Ovary (tissue), 10 donors: ENCODE measurements at places on chromosomes 12 and 14. TPM values are rescaled to one million over a fixed set of nuclear protein-coding genes. Genes with fewer than 3 reads are reported as not detected.

Gene PTPRB
- total RNA-seq, result 4.9 TPM

Gene CD4
- total RNA-seq, result 10.3 TPM

Gene NYNRIN
- 54.6 TPM for total RNA-seq

DNA sequence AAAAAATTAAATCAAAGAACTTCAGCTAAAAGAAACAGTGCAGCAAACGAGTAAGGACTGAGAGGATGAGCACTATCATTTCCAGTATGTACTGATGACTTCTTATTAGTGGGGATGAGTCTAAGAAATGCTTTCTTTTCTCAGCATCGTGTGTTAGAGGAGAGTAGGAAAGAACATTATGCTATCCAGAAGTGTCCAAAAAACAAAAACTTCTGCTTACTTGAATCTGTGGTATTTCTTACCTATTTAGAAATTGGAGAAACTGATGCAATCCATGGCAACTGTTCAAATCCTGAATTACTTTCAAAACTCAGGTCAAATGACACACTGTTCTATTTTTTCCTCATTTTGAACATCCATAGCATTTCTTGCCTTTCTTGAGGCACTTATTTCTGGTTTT lies 23.7 kb downstream of the ABCD2 start:
- no peak for DNase-seq

GRCh38 chr12:40616383-40616915 lies 75.8 kb upstream of the CNTN1 start:
- DNase-seq, result no peak

DNA sequence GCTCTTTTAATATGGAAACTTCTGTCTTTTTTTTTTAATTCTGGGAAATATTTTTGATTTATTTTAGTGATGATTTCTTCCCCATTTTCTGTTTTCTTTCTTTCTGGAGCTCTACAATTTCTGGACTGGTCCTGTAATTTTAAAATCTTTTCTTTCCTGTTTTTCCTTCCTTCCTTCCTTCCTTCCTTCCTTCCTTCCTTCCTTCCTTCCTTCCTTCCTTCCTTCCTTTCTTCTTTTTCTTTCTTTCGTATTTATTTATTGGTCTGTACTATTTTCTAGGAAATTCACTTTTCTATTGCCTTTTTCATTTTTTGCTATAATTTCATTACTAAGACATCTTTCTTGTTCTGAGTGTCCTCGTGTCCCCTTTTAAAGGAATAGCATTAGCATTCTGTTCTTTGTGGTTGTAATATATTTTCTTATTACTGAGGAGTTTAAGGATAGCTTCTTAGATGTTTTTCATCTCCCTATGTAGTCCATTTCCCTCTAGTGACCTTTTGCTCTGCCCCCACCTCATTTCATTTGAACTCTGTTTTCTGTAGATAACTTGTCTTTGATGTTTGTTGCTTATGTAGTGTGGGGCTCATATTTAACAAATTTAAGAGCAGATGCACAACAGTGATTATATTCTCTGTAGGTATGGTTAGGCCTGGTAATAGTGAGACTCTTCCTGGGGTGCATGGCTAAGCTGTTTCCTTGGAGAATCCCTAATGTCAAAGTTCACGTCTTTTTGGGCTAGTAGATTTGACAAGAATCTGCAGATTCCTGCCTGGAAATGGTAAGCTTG lies 38.0 kb downstream of the TBC1D15 start:
- no peak for DNase-seq

DNA sequence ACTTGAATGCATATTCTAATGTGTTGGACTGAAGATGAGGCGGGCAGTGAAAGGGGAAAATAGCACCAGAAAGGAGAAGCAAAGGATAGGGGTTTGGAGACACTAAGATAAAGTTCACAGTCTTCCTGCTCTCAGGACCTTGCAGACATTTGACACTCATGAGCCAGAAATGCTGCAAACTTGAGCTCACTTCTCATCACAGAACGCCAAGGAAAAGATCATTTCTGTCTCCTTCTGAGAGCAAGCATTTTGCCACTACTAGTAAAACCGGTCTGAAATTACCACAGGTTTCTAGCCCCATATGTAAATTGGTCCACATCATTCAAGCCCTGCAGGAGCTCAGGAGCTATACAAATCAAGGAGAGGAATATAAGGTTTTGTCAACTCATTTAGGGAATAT lies 44.6 kb upstream of the ANO2 start:
- DNase-seq, result no peak

DNA sequence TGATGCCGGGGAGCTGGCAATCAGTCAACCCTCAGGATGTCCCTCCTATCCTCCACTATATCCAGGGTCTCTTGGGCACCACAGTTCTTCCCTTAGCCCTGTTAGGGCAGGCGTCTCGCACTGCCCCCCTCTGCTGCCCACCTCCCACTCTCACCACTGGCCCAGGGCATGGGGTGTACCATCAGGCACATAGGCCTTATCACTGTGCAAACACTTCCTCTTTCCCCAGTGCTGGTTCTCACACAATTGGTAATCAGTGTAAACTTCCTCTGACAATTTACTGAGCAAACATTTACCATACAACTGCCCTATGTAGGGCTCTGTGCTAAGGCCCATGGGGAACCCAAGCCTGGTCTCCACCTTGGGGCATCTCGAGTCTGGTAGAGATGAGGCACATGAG lies 20.1 kb upstream of the TMED10 start:
- DNase-seq, result no peak

DNA sequence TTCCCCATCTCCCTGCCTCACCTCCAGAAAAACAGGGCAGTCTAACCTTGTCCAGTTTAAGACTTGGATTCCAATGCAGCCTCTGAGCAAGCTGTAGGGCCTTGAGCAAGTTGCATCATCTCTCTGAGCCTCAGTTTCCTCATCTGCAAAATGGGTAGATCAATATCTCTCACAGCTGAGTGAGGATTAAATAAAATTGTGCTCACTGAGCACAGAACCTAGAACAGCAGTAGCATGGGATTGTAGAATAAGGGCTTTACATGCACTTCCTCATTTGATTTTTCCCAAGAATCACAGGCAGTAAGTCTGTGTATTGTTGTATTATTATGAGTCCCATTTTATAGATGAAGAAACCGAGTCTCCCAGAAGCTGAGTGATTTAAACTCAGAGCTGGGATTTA lies 2.0 kb downstream of the DTX1 start:
- no peak for DNase-seq

GRCh38 chr12:63149909-63150712 lies 890 bp downstream of the AVPR1A start:
- no peak for DNase-seq

DNA sequence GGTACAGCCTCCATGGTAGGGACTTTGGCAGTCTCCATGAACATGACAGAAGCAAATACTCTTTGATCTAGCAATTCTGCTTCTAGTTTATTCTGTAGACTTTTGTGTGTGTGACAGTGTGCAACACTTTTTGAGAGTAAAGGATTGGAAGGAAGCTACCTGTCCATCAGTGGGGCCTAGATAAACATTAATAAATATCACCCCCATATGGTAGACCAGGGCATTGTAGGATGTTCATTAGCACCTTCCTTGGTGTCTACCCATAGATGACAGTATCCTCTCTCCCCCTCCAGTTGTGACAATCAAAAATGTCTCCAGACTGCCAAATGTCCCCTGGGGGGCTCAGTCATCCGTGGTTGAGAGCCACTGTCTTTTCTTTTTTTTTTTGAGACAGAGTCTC lies 10.8 kb downstream of the SNRNP35 start:
- DNase-seq, result no peak
